ENCODE measurements at places on chromosomes 1 and 21.

DNA sequence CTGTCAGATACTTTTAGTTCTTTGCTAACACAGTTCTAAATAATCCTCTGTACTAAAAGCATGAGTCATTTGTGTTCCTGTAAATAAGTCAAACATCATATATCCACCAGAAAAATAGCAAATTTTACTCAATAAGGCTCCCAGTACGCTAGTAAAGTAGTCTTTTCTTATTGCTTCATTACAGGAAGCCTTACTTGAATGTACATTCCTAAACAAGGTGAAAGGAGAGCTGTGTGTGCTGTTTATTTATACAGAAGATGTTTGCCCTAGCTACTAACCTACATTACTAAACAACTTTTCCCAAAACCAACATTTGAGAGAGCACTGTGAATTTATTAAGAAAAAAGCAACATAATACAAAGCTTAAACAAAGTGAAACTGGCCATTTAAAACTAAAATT is 52.0 kb downstream of the ZNHIT6 start:
- no peak for DNase-seq
- no peak overlapping the region for H3K4me3 ChIP-seq
- H3K27ac ChIP-seq: no peak overlapping the region
- H3K4me1 ChIP-seq: no peaks in the 10 kb centered on the region
- peaks cover 58% of the 10 kb centered on the region for H3K36me3 ChIP-seq

DNA sequence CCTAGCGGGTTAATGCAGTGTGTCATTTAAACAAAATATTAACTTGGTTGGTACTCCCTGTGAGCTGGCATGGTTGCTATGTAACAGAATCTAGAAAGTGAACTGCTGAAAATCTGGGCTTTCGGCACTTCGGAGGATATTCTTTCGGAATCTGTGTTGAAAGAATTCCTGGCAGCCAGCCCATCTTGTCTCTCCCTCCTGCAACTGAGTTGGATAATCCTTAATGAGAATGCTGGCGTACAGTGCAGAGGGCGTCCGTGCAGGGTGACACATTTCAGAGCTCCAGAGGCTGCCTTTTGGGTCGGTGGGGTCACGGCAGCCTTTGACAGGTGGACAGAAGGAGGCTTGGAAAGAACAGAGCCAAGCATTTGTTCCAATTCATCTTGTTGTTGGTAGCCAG is 3.7 kb downstream of the KAZN start:
- H3K27ac ChIP-seq: no peak overlapping the region
- H3K36me3 ChIP-seq: no peaks in the 10 kb centered on the region
- H3K4me3 ChIP-seq: no peak overlapping the region
- H3K4me1 ChIP-seq: peaks cover 15% of the 10 kb centered on the region

DNA sequence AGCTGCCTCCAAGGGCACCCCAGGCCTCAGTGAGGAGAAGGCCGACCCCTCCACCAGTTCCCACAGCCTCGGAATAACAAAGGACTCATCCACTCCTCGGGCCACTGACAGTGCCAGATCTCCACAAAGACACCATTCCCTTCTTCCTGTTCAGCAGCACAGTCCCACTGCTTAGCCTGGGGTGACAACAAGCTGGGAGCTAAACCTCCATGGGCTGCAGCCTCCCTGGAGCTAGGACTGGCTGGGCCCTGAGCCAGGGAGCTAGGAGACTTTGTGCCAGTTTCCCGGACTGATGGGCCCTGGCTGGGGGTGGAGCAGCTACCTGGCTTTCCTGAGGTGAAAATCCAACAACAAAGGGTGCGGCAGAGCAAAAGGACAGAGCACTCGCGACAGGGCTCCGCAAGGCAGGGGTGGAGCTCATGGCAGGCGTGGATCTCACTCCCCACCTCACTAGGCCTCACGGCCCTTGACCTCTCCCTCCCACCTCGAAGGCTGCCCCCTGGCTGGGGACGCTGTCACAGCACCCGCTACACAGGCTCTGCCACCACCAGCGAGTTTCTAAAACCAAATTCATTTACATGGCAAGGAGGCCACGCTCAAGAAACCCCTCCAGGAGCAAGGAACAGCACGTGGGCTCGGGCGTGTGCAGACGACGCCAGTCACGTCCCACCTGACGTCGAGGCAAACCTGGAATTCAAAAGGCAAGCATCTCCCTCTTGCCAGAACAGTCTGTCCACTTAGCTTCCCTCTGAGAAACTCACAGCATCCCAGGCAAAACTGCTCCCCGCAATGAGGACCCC is 13.8 kb downstream of the SLC35E2B start:
- DNase-seq: no peak
- no peaks in the 10 kb centered on the region for H3K36me3 ChIP-seq
- H3K4me3 ChIP-seq: no peak overlapping the region
- peaks cover 40% of the 10 kb centered on the region for H3K4me1 ChIP-seq
- no peaks in the 10 kb centered on the region for H3K27me3 ChIP-seq
- H3K27ac ChIP-seq: peak overlapping the region; percentile 65

DNA sequence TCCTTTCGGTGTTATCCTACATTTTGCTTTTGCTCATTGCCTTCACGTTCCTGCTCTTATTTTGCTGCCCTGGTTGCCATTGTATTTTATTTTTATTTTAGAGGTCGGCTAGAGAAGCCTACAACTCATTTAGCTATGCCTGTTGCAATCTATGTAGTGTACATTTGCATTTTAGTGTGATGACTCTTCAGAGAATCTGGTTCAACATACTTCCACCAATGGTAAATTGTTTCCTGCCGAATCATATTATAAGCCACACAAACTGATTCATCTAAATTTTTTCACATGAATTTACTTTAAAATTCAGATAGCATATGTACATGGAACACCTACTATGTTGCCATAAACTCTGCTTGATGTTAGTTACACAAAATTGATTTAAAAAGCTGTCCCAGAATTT is 1596.9 kb downstream of the PLA2G4A start:
- DNase-seq: no peak
- no peaks in the 10 kb centered on the region for H3K4me1 ChIP-seq
- no peak overlapping the region for H3K27ac ChIP-seq
- no peaks in the 10 kb centered on the region for H3K27me3 ChIP-seq

- H3K27ac ChIP-seq: no peak overlapping the region
- DNase-seq: no peak
- peaks cover 100% of the 10 kb centered on the region for H3K36me3 ChIP-seq
These were observed 6.7 kb downstream of the ZNF496 start for GRCh38 chr1:247324923-247325322.

All from heart right ventricle (tissue), 16 donors.